ENCODE measurements at places on chromosomes 16 and 17. TPM values are rescaled to one million over a fixed set of nuclear protein-coding genes. Genes with fewer than 3 reads are reported as not detected.

GRCh38 chr16:3283543-3284447, 504 bp downstream of the ZNF263 start:
- no peak for DNase-seq

DNA sequence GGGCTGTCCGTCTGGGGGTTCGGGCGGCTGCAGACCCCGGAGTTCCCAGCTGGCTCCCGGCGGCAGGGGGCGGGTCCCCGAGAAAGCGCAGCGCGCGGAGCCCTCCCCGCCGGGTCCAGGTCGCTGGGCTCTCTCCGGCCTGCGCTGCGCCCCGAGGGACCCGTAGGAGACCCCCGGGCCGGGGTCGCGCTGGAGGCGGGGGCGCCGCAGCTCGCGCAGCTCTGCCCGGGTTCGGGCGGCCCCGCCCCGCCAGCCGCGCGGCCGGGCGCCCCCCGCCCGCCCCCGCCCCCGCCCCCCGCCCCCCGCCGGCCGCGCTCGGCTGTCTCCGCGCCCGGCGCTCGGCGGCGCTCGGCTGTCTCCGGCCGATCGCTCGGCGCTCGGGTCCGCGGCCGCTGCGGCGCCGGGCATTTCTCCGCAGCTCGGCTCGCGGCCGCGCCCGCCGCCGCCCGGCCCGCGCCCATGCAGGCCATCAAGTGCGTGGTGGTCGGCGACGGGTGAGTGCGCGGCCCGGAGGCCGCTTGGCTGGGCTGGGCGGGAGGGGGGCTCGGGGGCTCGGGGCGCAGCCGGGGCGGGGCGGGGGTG, at the start of gene RAC3:
Gene RAC3 (plus strand): TSS at position 376 of the 582 bp plus-strand sequence. CDS start 84 bp downstream, at position 460.
- DNase-seq = peak; percentile 58

Gene NME3
- total RNA-seq = 12.2 TPM

DNA sequence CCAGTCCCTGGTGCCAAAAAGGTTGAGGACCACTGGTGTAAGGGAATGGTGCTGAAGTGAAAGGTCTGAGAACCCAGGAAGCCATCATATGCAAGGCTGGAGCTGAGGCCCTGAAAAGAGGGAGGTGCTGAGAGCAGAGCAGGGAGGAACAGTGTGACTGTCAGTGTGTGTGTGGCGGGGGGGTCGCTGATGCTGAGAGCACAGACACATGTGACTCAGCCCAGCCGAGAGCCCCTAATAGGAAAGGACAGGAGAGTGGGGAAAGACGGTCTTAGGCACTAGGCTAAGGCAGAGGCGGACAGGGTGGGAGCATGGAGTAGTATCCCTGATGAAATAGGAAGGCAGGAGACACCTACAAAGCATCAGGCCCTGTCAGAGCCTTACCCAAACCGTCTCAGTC, 1.2 kb downstream of the B9D1 start:
- no peak for DNase-seq

Gene CA7
- not detected for total RNA-seq

- DNase-seq = peak; percentile 74
Observed at GRCh38 chr16:72501739-72502593, 330.0 kb upstream of the PMFBP1 start.

GRCh38 chr17:80805032-80805751, 186.4 kb upstream of the CHMP6 start:
- DNase-seq = no peak

Gene ERBB2
- 11.9 TPM for total RNA-seq

DNA sequence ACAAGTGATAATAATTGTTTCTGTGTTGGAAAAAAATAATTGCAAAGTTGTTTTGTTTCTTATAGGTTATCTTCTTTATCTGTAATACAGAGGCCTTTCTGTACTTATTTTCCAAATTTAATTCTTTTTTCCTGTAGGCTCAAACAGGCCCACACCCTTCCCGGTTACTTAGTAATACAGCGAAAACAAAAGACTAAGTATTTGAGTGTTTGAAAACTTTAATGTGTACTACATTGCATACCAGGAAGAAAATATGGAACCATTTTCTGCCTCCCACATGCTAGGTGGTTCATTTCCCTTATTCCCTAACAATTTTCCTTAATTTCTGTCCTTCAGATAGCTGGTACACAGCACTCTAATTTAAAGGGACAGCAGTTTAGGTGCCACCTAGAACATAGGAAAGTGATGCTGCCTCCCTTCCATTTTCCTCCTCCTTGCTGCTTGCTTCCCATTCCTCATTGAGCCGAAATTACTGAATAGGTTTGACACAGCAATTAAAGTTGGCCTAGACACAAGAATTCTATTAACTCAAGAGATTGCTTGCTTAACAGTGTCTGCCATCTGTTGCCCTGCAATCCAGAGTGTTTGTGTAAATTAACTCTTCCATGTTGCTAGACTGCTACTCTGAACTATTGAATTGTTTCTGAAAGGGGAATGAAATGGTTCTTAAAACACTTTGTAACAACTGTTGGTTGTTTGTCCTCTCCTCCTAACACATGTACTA, 24.2 kb downstream of the CYB5B start:
- DNase-seq = no peak

GRCh38 chr16:86510465-86511261, at the start of gene FOXF1:
TSS of gene FOXF1 (plus strand) at chr16:86510527. CDS start at chr16:86510570, 43 bp downstream.
- no peak for DNase-seq

DNA sequence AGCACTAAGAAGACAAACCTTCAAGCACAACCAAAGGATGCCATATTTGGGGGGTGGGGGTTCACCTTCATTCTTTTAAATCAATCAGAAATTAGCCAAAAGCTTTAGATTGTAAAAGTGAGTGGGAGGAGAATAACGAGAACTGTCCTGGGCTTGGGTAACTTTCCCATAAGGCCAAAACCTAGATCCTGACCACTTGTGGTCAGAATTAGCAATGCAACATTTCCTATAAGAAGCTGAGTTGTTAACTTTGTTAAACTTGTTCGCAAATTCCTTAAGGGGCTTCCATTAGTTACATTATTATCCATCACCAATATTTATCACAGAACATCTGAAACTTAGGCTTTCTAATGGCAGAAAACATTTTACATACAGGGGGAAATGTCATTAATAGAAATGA, 25.1 kb downstream of the STAT5B start:
- peak; percentile 53 for DNase-seq

GRCh38 chr17:14903854-14904253, 361.3 kb downstream of the PMP22 start:
- DNase-seq = no peak

DNA sequence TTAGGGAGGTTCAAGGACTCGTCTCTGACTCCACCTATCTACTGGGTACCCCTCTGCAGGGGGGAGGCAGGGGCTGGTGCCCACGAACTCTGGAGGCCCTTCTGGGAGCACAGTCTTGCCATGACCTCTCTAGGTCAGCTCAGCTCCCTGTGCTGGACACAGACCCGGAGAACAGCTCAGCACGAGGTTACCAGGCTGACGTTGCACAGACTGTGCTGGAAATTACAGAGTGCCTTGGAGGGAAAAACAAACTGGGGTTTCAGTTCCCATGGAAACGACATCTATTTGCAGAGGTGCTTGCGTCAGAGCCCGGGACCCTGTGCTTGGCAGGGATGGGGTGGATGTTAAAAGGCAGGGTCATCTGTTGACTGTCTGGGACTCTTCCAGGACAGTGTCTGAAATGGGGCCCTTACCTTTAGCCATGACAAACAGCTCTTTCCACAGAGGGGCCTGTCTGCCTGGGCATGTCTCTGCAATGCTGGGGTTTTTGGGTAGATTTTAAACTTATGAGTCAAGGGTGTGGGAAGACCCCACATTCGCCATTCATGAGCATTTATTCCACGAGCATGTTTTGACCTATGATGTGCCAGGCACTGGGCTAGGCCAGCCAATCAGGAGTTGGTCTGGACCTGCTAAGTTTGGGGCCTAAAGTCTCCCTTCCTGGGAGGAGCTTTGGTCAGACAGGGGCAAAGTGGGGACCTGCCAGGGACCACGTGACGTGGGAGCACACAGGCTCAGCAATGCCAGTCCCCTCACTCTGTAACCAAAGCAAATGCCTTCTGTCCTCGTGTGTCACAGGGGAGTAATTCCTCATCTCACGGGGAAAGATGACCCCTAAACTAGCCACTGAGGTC, 22.5 kb downstream of the CCR7 start:
- no peak for DNase-seq

Gene FOXC2
- not detected for total RNA-seq

DNA sequence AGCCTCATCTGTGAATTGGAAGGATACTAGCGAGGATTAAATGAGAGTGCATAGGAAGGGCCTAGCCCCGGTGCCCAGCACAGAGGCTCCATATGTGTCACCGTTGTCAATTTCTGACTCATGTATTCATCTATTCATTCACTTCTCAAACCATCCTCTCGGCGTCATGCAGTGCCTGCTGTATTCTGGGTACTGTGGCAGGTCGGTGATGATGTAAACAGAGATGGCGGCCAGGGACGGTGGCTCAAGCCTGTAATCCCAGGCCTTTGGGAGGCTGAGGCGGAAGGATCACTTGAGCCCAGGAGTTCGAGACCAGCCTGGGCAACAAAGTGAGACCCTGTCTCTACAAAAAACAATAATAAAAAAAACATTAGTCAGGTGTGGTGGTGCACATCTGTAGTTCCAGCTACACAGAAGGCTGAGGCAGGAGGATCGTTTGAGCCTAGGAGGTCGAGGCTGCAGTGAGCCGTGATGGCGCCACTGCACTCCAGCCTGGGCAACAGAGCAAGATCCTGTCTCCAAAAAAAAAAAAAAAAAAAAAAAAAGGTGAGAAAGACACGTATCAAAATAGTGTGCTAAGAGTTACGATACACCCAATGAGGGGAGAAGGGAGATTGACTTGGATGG, 4.3 kb upstream of the PPP1R1B start:
- DNase-seq = peak; percentile 19

GRCh38 chr17:62601471-62601870, 26.0 kb upstream of the MRC2 start:
- peak; percentile 28 for DNase-seq

- no peak for DNase-seq
Observed at GRCh38 chr16:49410226-49410625, 36.6 kb downstream of the C16orf78 start.

- DNase-seq = no peak
Observed at GRCh38 chr16:19380328-19380727, 37.4 kb upstream of the TMC5 start.

Gene POLR3K
- 7.0 TPM for total RNA-seq

GRCh38 chr16:74574146-74574545, 32.8 kb downstream of the GLG1 start:
- no peak for DNase-seq

Gene ZNF385C
- 0.45 TPM for total RNA-seq

Gene ALOXE3
- not detected for total RNA-seq

Gene PRAC2
- total RNA-seq = 0.71 TPM

GRCh38 chr16:11224894-11225676, 30.9 kb downstream of the SOCS1 start:
- DNase-seq = no peak

- no peak for DNase-seq
Observed at GRCh38 chr17:18002171-18002570, 29.5 kb downstream of the DRC3 start.

- DNase-seq = no peak
Observed at GRCh38 chr17:63987221-63988126, 10.7 kb upstream of the PRR29 start.

Gene TPSAB1
- total RNA-seq = not detected

Gene C17orf113
- total RNA-seq = 0.85 TPM

- no peak for DNase-seq
Observed at GRCh38 chr17:29661213-29661612, 38.5 kb upstream of the CORO6 start.

GRCh38 chr17:50642722-50643656, 8.3 kb downstream of the ABCC3 start:
- DNase-seq = no peak

GRCh38 chr17:7856011-7856810, 1.1 kb downstream of the NAA38 start:
- DNase-seq = no peak

Gene CIBAR2
- total RNA-seq = not detected

- DNase-seq = peak; percentile 60
Observed at GRCh38 chr17:80826955-80827645, 164.5 kb upstream of the CHMP6 start.

Gene DEXI
- total RNA-seq = 47.6 TPM

DNA sequence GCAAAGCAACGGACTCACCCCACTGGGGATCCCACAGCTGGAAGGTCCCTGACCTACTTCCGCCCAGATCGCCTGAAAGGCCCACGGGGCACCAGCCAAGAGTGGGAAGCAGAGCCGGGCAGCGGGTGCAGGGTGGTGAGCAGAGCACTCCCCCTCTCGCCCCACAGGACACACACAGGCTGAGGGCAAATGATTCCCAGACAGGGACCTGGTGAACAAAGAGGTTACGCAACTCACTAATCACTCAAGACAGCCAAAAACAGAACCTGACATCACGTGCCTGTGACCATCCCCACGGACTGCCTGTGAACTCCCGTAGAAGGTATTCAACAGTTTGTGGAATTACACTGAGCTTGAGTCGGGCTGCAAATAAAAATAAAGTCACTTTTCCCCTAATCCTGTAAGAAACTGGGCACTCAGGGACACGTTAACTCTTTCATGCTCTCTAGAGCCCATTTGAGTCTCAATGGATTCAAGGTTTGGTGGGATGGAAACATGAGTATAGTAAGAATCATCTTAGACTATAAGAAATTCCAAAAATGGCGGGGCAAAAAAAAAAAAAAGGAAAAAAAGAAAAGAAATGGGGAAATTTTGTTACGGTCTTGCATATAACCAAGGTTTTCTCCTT, 396.1 kb downstream of the SOX9 start:
- no peak for DNase-seq
